Central memory CD8-positive, alpha-beta T cell (primary cell): ENCODE measurements at places on chromosomes 6 and 20.

GRCh38 chr6:122969999-122970533, 26.0 kb upstream of the CLVS2 start:
- no peak overlapping the region for H3K4me3 ChIP-seq
- H3K36me3 ChIP-seq: no peaks in the 10 kb centered on the region
- H3K27me3 ChIP-seq: no peaks in the 10 kb centered on the region
- no peaks in the 10 kb centered on the region for H3K4me1 ChIP-seq

DNA sequence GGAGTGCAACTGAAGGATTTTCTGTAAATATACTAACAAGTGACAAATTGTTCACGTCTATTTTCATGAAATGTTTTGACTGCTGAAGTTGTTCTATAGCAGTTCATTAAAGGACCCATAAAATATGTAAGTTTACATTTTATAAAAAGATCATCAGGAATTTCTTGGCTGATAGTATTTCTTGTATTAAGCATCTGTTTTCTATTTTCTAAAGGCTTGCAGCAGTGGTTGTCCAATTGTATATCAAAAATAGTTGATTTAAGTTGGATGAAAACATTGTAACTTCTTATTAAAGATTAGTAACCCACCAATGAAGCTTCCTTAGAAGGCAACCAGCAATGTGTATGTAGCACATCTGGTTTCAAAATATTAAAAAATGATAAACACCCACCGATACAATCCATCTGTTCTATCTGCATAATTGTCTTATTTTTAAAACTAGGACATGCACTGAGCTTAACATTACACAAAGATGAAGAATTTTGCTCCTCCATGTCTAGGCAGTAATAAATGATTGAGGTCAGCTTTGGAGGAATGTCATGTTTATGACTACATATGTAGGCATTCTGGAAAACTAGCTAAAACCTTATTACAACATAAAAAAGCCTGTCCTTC, 301.3 kb upstream of the TCF21 start:
- no peak overlapping the region for H3K4me3 ChIP-seq
- H3K36me3 ChIP-seq: no peaks in the 10 kb centered on the region
- no peaks in the 10 kb centered on the region for H3K27me3 ChIP-seq
- no peak overlapping the region for H3K27ac ChIP-seq
- DNase-seq: no peak

- peaks cover 8% of the 10 kb centered on the region for H3K27me3 ChIP-seq
- H3K36me3 ChIP-seq: no peaks in the 10 kb centered on the region
- no peaks in the 10 kb centered on the region for H3K4me1 ChIP-seq
- no peak overlapping the region for H3K4me3 ChIP-seq
Measured at GRCh38 chr6:75384116-75384515, 99.5 kb upstream of the TMEM30A start.

GRCh38 chr20:52490711-52491430, 299.3 kb upstream of the ZFP64 start:
- H3K36me3 ChIP-seq: no peaks in the 10 kb centered on the region
- DNase-seq: no peak
- no peak overlapping the region for H3K27ac ChIP-seq
- peaks cover 13% of the 10 kb centered on the region for H3K4me1 ChIP-seq

- peaks cover 21% of the 10 kb centered on the region for H3K27me3 ChIP-seq
- H3K27ac ChIP-seq: no peak overlapping the region
- H3K4me1 ChIP-seq: peaks cover 17% of the 10 kb centered on the region
- DNase-seq: peak; percentile 6
Measured at GRCh38 chr20:57650756-57651483, 30.7 kb upstream of the ZBP1 start.

GRCh38 chr20:12130781-12131180, 213.1 kb downstream of the BTBD3 start:
- no peak for DNase-seq
- no peaks in the 10 kb centered on the region for H3K36me3 ChIP-seq
- no peak overlapping the region for H3K4me3 ChIP-seq
- no peaks in the 10 kb centered on the region for H3K4me1 ChIP-seq

DNA sequence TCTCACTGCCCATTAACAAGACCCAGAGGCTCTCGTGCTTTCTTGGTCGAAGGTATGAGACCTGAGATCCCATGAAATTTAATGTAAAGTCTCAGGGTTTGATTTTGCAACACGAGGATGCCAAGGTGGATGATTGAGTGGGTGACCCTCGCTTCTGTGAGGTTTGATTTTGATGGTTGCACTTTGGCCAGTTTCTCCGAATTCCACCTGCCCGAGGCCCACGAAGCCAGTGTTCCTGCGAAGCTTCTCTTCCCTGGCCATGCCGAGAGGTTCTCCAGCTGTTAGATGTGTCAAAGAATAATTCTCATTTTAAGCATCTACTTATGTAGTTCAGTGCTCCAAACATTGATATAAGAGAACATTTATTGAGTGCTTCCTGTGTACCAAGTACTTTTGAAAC, at the start of gene KIF25:
Gene KIF25 (plus strand): TSS at position 30 of the 400 bp plus-strand sequence. CDS start 31,915 bp downstream, outside the sequence.
- peaks cover 12% of the 10 kb centered on the region for H3K27me3 ChIP-seq
- no peaks in the 10 kb centered on the region for H3K36me3 ChIP-seq
- H3K4me3 ChIP-seq: no peak within 1 kb of the TSS
- DNase-seq: no peak
- H3K27ac ChIP-seq: no peak within 1 kb of the TSS

GRCh38 chr20:58818586-58819285, 32.0 kb downstream of the GNAS-AS1 start:
- no peak for DNase-seq
- peaks cover 31% of the 10 kb centered on the region for H3K27me3 ChIP-seq
- no peak overlapping the region for H3K4me3 ChIP-seq

- peaks cover 2% of the 10 kb centered on the region for H3K36me3 ChIP-seq
- DNase-seq: no peak
- peaks cover 5% of the 10 kb centered on the region for H3K4me1 ChIP-seq
- no peak overlapping the region for H3K27ac ChIP-seq
- peaks cover 39% of the 10 kb centered on the region for H3K27me3 ChIP-seq
Measured at GRCh38 chr6:3350252-3350796, 91.6 kb downstream of the PSMG4 start.

DNA sequence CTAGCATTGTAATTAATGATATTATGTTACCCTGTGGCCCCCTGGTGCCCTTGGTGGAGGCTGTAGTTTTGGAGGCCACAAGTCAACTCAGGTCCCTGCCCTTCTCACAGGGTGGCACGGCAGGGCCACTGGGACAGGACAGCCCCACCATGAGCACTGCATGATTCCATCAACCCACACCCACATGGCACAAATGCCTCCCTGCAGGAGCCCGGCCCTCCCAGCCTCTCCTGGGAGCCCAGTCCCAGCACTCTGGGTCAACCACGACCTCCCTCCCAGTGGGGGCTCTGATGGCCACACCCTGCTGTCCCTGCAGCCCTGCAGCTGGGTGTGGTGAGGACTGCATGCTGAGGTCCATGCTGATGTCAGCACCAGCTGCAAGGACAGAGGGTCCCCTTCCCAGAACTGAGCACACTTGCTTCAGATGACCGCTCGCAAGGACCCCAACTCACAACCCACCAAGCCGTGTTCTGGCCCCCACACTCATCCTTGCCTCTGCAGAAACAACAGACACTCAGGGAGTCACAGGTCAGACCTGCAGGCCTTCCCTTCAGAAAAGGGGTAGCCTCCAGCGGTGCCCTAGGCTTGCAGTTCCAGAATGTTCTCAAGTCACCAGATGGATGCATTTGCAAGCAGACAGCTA, 15.7 kb upstream of the CST7 start:
- no peak overlapping the region for H3K4me3 ChIP-seq
- H3K4me1 ChIP-seq: peaks cover 59% of the 10 kb centered on the region
- H3K36me3 ChIP-seq: peaks cover 3% of the 10 kb centered on the region
- peak; percentile 2 for DNase-seq
- H3K27me3 ChIP-seq: no peaks in the 10 kb centered on the region
- peak overlapping the region; percentile 94 for H3K27ac ChIP-seq

- no peaks in the 10 kb centered on the region for H3K36me3 ChIP-seq
- H3K4me1 ChIP-seq: no peaks in the 10 kb centered on the region
- no peak overlapping the region for H3K27ac ChIP-seq
Measured at GRCh38 chr6:22613695-22614094, 44.3 kb downstream of the HDGFL1 start.
